ENCODE measurements at places on chromosomes 5 and 9.

GRCh38 chr5:169301386-169301934 lies 521 bp upstream of the SLIT3 start:
- no peak for DNase-seq

DNA sequence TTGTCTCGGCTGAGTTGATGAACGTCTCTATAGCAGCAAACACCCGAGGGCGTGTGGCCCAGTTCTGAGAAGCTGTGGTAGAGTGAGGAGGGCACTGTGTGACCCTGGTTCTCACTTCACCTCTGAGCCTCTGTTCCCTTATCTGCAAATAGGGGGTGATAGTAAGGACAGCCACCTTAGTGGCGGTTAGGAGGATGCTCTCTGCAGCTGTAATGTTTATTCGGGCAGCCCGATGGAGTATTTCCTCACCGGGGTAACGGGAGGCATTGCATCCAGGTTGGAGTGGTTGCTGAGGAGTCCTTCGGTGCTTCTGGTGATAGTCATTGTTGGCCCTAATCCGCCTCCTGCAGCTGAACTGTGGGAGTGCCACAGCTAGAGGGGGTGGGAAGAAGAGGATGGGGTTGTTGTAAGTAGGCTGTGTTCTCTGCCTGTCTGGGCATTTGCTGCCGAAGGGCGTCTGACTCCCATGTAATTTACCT lies 13.9 kb downstream of the PRRC2B start:
- peak; percentile 60 for DNase-seq

DNA sequence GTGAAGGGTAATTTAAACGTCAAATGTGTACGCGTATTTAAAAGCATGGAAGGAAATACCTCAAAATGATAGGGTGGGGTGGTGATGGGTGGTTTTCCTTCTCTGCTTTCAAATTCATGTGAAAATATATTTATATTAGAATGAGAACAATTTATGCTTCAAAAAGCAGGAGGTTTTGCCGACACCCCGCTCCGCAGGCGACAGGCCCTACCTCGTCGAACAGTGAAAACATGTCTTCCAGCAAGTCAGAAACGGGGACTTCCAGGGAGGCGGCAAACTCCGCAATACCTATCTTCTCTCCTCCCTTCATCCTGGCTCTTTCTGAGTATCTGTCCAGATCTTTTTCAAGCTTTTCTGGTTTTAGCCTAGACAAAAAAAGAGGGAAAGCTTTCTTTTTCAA lies 28.5 kb upstream of the SLC6A3 start:
- DNase-seq = no peak

DNA sequence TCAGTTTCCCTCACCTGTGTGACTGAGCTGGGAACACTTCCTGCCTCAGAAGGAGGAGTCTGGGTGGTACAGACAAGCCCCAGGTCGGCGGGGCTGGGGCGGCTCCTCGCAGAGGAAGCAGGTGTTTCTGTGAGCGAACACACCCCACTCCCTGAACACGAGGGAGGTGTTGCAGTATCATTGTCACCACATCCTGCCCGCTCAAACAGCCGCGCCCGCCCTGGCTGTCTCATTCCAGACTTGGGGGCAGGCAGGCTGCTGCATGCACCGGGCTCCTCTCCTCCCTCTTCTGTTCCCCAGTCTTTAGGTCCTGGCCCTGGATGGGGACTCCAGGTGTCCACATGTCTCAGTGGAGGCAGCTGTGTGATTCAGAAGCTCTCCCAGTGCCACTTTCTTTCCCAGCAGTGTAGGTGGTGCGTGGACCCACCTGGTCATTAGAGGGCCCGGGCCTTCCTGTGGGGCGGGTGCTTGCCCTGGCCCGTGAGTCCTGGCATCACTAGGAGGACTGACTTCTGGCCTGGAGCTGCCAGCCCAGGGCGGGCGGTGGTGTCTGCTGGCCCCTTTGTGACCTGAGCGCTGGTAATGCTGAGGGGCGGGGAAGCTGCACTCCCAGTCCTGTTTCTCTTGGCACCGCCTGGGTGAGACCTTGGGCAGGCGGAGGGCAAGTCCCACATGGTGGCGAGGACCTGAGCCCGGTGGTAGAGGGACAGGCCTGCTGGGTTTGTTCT lies 18.3 kb upstream of the PHYHD1 start:
- no peak for DNase-seq

DNA sequence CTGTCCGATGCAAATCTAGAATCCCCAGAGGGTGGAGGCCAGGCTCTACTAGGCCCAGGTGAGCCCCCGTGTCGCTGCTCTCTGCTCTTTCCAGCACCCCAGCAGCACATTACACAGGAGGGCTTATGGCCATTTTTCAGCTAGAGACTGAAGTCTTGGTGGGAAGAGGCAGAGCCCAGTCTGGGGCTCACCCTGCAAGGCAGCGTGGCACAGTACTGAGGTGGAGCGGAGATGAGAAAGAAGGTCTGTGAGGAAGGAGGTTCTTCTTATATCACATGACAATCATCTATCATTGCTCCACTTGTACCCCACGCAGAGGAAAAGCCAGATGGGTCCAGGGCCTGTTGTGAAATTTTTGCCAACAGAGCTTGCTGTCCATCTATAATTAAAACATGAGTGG lies 10.0 kb upstream of the KIF12 start:
- DNase-seq = no peak

DNA sequence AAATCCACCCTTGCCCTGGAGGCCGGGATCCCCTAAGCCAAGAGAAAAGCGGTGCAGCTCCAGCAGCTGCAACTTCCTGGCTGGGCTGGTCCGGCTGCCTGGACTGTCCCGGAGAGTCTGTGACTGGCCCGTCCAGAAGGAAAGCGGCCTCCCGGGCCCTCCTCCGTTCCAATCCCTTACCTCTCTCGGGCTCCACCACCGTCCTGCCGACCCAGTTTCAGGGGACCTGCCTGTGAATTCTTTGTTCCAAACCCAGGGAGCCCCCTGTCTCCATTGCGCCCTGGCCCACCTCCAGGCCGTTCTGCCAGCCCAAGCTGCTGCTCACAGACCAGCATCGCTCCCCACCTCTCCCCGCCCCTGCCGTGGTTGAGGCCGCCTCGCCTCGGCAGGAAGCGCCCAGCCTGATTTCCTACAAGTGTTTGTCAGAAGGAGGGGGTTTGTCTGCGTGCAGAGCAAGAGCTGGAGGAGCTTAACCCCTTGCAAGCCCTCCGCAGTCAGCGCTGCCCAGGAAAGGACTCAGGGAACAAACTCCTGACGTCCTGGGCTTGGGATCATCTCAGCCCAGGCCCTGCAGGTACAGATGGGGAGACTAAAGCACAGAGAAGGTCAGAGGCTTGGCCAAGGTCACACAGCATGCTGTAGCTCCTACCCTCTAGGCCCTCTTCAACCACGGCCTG lies at the start of gene AKNA:
TSS of gene AKNA (minus strand) at position 303 of the 677 bp plus-strand sequence. CDS start 6,649 bp downstream, outside the sequence.
- DNase-seq = peak; percentile 82

- DNase-seq = no peak
Observed at GRCh38 chr5:15746833-15747232, 246.9 kb downstream of the FBXL7 start.

DNA sequence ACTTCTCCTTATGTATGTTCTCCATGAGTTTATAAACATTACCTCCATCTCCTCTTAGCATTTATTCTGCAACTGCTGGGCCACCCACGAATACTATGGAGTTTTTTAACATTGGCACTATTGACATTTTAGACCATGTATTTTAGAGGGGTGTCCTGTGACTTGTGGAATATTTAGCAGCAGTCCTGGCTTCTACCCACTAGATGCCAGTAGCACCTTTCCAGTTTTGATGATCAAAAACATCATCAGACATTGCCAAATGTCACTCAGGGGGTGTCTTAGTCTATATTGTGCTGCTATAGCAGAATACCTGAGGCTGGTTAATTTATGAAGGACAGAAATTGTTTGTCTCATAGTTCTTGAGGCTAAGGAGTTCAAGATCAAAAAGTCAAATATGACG lies 187.5 kb upstream of the RORB start:
- no peak for DNase-seq

Data from astrocyte of the spinal cord (primary cell).